ENCODE measurements at places on chromosomes 2 and 18.

DNA sequence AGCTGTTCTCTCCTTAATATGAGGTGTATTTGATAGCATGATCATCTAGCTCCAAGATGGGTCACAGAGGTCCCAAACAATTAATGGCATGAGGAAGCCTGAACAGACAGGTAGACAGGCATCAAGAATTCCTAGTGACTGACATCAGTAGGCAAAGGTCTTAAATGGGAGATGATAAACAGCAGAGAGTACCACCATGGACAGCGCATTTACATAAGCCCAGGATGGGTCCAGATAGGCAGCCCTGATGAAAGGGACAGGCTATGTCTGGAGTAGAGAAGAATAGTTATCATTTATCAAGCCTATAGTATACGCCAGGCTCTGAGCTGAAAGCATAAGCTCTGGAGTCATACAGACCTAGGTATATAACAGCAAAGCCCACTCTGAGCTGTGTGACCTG, 434.7 kb upstream of the SETBP1 start:
- no peak for DNase-seq

DNA sequence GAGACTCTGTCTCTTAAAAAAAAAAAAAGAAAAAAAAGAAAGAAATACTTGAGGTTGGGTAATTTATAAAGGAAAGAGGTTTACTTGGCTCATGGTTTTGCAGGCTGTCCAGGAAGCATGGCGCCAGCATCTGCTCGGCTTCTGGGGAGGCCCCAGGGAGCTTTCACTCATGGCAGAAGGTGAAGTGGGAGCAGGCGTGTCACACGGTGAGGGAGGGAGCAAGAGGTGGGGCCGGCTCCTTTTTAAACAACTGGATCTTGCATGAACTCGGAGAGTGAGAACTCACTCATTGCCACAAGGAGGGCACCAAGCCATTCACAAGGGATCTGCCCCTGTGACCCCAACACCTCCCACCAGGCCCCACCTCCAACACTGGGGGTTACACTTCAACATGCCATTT, 30.6 kb downstream of the CYP26B1 start:
- DNase-seq, result no peak

DNA sequence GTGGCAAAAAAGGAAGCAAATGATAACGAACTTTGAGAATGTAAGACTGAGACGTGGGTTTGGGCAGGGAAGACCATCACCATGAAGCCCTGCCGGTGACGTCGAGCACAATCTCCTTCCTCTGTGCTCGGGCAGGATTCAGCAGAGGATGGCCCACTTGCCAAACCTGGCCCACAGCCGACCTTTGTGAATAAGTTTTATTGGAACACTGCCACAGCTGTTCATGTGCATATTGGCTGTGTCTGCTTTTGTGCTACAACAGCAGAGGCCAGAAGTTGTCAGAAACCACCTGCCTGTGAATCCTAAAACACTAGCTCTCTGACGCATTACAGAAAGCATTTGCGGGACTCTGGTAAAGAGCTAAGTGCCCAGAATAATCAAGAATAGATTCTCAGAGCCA, 223.9 kb downstream of the MYT1L start:
- DNase-seq, result peak; percentile 65

DNA sequence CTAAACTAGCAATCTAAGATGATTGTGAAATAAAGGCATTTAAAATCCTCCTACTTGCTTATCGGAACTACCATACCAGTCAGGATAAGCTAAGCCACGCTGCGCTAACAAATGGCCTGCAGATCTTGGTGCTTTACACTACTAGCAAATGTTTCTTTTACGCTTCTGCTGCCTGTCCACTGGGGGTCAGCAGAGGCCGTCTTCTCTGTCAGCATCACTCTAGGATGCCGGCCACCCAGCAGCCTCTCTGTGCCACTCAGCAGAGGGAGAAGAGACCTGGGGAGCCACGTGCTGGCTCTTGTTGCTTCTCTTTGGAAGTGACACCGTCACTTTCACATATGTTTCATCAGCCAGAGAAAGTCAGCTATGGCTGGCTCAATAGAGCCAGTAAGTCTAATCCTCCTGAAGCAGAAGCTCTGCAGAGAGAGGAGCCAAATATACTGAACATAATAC, 36.6 kb downstream of the COPS8 start:
- peak; percentile 50 for DNase-seq

GRCh38 chr2:231807020-231807419, 20.8 kb downstream of the COPS7B start:
- DNase-seq, result no peak

DNA sequence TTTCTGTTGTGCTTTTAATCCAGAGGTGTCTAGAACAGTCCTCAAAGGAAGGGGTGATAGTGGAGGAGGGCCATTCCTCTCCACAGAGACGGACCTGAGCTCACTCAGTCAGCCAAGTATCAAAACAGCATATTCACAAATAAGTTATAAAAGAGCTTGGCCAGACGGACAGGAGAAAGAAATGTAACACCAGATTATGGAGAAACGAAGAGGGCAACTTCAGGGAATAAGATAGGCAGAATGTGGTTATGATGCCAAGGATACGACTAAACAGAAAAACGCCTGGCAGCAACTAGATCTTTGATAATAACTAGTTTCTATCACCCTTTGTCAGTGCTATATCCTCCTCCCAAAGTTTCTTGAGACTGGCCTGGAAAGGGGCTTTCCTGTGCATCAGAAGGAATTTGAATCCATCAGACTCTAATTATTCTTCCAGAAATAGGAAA, 42.5 kb downstream of the MAP4K3 start:
- DNase-seq, result no peak

- DNase-seq, result no peak
Measured at GRCh38 chr2:119525614-119526013, 1.3 kb upstream of the SCTR start.

DNA sequence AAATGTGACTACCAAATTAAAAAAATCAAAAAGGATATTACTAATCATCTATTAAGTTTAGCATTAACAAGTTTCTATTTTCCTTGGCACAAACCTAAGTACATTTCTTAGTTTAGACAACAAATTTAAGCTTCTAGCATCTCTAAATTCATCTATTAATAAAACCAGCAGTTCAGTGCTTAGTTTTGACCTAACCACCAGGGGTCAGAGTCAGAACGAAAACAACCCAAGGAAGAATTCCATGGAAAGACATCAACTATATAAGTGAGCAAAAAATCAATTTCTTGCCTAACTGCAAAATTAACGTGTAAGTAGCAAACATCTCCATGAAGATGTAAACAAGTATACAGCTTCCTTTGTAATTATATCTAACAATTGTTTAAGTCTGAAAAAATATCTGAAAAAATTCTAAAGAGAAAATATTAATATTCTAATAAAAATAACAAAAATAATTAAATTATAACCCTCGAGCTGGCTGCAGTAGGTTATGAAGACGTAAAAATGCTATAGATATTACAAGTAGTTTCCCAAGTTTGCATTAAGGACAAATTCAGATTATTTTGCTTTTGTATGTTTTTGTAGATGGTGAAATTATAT, 83.7 kb downstream of the CERKL start:
- peak; percentile 76 for DNase-seq

GRCh38 chr2:161386228-161386824, 29.8 kb upstream of the TBR1 start:
- no peak for DNase-seq

DNA sequence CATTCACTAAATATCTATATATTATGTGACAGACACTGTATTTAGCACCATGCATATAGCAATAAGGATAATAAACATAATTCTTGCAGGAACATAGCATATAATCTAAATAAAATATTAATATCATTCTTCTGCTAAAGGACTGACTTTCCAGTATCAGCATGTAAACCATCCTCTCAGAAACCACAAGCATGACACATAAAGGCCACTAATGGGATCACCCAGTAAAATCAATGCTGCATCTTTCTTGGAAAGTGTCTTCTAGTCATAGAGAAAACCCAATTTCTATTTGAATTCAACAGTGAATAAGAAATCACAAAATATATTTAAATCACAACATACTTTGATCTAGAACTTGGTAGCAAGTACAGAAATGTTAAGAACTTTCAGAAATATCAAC, 5.8 kb upstream of the LRP1B start:
- DNase-seq, result no peak

GRCh38 chr2:199228887-199229819, 228.6 kb downstream of the SATB2 start:
- peak; percentile 29 for DNase-seq

GRCh38 chr2:42084231-42084671, 36.4 kb downstream of the PKDCC start:
- DNase-seq, result no peak

DNA sequence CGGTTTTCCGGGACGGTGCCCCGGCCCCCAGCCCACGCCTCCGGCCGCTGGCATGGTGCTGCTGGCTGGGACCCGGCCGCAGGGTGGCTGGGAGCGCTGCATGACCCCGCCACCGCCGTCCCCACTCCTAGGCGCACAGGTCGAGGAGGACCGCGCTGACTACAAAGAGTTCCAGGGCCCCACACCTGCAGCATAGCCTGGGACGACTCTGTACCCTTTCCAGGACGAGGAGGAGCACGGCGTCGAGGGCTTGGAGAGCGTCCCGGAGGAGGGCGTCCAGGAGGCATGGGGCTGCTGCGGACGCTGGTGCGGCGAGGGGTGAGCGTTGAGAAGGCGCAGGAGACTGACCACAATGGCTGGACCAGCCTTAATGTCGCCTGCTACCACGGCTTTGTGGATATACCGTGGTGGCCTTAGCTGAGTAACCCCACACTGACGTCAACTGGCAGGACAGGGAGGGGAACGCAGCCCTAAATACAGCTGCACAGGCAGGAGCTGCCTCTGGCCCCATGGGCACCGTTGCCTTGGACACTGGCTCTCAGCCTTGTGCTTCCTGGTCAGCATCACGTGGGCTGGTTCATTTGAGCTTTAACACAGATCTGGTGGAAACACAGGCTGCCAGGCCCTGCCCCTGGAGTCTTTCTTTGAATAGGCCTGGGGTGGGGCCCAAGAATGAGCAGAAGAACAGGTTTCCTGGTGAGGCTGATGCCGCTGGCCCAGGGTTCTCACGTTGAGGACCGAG, 40.9 kb upstream of the TRIM43B start:
- no peak for DNase-seq

DNA sequence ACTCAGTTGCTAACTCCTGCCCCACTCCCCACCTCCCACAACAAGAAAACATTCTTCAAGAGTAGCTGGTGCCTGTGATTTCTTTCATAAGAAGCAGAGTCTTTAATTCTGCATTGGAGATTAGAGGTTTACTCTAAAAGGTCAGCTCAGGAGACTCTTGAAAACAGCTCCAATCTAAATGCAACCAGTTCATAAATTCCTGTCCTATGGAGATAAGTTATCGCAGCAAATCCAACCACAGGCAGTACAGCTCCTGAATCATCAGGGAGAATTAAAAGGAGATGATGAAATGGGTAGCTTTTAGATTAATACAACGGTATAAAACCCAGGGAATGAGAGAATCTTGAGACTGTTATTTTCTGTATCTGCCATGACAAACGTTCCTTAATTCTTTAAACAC, 130.7 kb downstream of the SOCS6 start:
- DNase-seq, result no peak

GRCh38 chr2:9739531-9739964, 103.7 kb upstream of the TAF1B start:
- DNase-seq, result no peak

- peak; percentile 78 for DNase-seq
Measured at GRCh38 chr2:232532419-232532818, 6.5 kb downstream of the CHRND start.

DNA sequence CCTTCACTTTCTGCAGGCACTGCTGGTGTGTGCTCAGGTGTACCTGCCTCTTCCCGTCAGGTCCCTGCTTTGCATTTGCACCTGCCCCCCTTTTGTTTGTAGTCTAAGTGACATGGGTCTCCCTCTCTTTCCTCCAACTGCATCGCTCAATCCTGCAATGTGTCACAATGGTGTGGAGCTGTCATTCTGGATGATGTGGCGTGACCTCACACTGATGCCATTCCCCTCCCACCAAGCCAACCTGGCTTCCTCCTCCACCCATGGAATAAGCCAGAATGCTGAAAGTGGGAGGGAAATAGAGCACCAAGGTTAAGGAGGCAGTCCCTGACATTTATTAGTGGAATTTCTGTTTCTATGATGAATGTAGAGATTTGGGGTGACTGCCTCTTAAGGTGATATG, 156.7 kb downstream of the ZBTB7C start:
- DNase-seq, result no peak

DNA sequence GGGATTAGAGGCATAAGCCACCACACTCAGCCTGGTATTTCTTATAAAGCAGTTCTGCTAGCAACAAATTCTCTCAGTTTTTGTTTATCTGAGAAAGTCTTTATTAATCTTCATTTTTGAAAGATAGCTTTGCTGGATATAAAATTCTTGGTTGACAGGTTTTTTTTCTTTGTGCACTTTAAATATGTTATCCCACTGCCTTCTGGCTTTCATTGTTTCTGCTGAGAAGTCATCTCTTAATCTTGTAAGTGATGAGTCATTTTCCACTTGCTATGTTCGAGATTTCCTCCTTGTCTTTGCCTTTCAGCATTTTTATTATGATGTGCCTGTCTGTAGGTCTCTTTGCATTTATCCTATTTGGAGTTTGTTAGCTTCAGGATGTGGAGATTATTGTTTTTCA, 5.9 kb upstream of the ELAC1 start:
- no peak for DNase-seq

DNA sequence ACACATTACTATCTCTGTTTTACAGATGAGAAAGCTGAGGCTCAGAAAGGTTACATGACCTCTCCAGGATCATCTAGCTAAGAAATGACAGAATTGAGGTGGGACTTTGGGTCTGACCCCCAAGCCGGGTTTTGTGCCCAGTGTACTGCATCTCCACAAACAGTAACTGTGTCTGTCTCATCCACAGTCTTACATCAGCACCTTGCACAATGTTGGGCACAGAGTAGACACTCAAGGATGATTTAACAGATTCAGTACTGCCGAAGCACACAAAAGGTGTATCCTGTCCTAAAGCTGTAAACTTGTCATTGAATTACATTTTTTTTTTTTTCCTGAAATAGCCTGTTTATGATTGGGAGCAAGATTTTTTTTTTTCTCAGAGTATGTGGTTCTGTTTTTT, 84.8 kb downstream of the ADCYAP1 start:
- DNase-seq, result no peak

DNA sequence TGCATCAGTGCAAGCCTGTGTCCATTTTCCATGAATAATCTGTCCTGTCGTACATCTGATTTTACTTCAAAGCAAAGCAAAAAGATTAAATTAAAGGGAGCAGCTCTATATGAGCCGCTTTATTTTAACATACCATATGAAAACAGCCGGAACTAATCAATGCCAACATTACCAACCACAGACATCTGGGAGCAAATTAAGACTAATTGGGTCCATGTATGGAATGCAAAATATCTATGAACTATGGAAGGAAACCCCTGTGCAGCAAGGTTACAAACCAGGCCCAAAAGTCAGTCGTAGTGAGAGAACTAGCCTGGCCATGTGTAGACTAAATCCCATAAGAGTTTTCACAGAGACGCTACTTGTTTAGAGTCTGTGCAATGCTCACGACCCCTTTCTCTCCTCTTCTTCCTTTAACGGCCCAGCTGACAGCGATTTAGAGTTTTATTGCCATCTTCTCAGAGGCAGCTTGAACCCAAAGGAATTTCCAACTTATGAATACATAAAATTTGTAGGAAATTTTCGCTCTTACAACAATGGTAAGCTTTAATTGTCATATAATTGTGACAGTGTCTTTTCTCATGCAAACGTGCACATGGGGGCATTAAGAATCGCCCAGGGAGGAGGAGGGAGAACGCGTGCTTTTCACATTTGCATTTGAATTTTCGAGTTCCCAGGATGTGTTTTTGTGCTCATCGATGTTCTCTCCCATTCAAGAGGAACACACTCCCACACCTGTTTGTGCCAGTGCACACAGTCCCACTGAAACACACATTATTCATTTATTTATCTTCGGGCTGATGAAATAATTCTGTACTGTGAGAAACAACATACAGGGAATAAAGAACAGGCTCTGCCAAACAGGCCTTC, 52.9 kb upstream of the RPL31 start:
- DNase-seq, result no peak
